ENCODE measurements at places on chromosomes 7 and 10. TPM values are rescaled to one million over a fixed set of nuclear protein-coding genes. Genes with fewer than 3 reads are reported as not detected.

The CCL26 gene
- 1.7 TPM for total RNA-seq

The GIMAP7 gene
- not detected for total RNA-seq

The TEX47 gene
- total RNA-seq, result not detected

The GNAI1 gene
- 28.6 TPM for total RNA-seq

The RAMP3 gene
- total RNA-seq, result not detected

The LRWD1 gene
- total RNA-seq, result 12.6 TPM

The NRG3 gene
- not detected for total RNA-seq

The DMBT1 gene
- not detected for total RNA-seq

The C7orf57 gene
- not detected for total RNA-seq

The COL13A1 gene
- total RNA-seq, result 24.4 TPM

The PILRA gene
- not detected for total RNA-seq

The PIP gene
- not detected for total RNA-seq

The SPDYE2B gene
- not detected for total RNA-seq

The ATOH7 gene
- total RNA-seq, result not detected

The RSBN1L gene
- total RNA-seq, result 8.6 TPM

All from bronchus fibroblast of lung (primary cell).